HFFc6 (cell line): ENCODE measurements at places on chromosomes 1 and 21. TPM values are rescaled to one million over a fixed set of nuclear protein-coding genes. Genes with fewer than 3 reads are reported as not detected.
A peak's percentile ranks its signal among the peaks of the same experiment; 100 is the strongest.

KCNE2 gene
- not detected in 3 replicates for total RNA-seq

BTG2 gene
- total RNA-seq, result 12.6 to 18.5 TPM (median 14.2 TPM) in 3 replicates

SLC44A5 gene
- not detected in 3 replicates for total RNA-seq

BGLAP gene
- 0.29 to 0.62 TPM (median 0.53 TPM) in 3 replicates for total RNA-seq

- no peak for DNase-seq
Observed at GRCh38 chr1:145879775-145880174, 5.9 kb downstream of the ANKRD35 start.

- DNase-seq, result no peak
Observed at GRCh38 chr1:91160363-91161075, 138.7 kb upstream of the ZNF644 start.

- DNase-seq, result no peak
Observed at GRCh38 chr1:93541045-93541444, 93.1 kb downstream of the FNBP1L start.

GRCh38 chr1:1430992-1431844 lies 4.3 kb upstream of the VWA1 start:
- no peak for DNase-seq

DNA sequence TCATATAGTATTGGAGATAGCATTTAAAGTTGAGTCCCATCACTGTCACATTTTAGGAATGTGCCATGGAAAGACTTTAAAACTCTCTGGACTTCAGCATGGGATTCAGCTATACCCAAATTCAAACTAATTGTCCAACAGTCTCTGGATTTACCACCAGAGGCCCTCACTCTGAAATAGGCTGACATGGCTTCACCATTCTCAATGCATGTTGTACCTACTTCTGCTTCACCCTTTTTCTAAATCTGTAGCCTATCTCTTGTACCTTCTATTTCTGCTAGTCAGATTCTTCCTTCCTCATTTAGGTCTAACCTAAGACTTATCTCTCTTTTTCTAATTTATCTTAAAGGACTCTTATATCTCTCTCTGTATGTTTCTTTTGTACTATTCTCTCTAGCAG lies 512.7 kb upstream of the ZRANB2 start:
- peak; percentile 4 for DNase-seq

DNA sequence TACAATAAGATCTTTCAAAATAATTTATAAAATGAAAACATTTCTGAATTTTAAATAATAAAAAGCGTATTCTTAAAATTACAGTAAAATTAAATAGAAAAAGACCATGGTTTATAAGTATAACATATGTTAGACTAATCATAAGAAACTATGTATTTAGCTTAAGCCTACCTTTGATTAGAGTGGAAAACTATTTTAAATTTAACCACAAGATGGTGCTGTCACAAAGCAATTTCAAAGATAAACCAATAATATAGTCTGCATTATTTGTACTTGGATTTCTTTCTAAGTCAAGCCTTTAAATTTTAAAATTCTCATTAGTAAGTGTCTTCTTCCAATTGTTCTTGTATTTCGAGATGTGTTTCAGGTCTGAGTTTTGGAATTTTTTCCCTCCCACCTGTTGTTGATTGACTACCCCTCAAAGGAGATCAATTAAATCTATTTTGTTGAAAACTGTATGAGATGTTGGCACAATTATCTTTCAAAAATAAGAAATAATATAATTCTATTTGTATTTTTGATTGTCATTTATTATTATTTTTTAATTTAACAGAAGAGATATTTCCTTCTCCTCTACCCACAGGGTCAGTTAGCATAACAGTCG lies 459.8 kb downstream of the KCNT2 start:
- peak; percentile 47 for DNase-seq

- DNase-seq, result no peak
Observed at GRCh38 chr21:32481875-32482408, 69.4 kb downstream of the EVA1C start.

- DNase-seq, result peak; percentile 98
Observed at GRCh38 chr1:234612352-234613127, 2.6 kb upstream of the IRF2BP2 start.

DNA sequence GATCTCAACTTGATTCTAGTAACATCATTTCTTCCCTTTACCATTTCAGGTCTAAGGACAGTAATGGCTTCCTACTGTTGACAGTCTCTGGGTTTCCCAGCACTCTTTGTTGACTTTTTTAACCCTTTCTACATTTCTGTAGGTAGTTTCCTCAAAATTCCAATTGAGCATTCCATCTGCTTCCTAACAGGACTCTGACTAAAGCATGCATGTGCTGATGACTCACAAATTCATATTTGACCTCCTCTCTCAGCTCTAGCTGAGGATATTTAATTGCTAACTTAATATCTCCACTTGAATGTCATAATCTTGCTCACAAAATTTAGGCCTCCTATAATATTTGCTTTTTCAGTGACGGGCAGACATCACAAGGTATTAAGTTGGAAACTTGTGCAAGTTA lies 93.3 kb upstream of the ZNHIT6 start:
- DNase-seq, result no peak

DNA sequence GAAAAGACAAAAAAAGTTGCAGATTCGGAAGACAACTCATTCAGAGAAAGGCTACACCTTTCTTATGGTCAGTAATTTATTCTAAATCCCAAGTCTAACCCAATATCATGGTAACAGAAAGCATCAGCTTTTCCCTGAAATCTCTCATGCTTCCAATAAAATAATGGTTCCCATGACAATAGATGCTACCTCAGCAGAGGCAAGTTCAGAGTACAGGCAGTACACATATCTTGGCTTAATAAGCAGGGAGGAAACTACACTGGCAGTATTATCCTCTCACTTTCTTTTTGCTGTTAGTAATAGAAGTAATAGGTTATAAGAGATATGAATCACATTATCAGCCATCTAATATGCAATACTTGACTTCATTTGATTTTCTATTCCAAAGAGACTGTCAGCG lies 137.1 kb downstream of the DPYD start:
- DNase-seq, result no peak

- no peak for DNase-seq
Observed at GRCh38 chr1:54683453-54683852, 32.2 kb upstream of the TTC4 start.

- DNase-seq, result no peak
Observed at GRCh38 chr1:59110271-59110670, 186.6 kb upstream of the FGGY start.

DNA sequence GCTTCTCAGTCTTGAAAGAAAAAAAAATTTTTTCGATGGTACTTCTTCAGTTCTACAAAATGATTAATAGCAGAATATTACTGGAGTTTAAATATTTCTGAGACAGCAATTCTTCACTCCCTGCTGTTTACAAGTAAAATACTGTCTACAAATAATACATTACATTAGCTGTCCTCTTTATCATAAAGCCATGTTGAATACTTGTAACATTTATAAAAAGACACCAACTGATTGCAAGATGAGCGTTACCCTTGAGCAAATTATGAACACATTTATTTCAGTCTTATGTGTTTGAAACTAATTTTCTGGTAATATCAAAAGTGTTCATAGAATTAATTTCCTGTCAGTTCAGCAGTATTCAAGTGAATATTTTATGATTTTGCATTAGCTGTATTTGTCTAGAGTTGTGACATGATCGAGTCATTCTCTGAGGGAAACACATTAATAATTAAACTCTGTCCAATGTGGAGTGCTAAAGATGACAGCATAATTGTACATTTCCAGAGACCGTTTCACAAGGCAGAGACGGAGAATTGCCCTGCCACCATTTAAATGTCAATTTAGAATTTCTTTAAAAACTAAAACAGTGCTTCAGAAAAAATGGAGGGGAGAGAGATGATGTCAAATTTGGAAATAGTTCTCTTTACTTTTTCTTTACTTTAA lies 1359.0 kb upstream of the ADGRL4 start:
- no peak for DNase-seq

DNA sequence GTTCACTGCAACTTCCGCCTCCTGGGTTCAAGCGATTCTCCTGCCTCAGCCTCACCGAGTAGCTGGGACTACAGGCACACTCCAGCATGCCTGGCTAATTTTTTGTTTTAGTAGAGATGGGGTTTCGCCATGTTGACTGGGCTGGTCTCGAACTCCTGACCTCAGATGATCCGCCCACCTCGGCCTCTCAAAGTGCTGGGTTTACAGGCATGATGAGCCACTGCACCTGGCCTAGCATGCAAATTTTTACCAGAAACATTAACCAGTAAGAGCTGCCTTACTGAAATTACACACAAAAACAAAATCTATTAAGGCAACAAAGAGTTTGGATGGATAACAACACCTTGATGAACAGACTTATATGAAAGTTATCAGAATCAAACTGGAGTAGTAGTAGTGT lies 12.1 kb downstream of the ZZZ3 start:
- DNase-seq, result no peak

DNA sequence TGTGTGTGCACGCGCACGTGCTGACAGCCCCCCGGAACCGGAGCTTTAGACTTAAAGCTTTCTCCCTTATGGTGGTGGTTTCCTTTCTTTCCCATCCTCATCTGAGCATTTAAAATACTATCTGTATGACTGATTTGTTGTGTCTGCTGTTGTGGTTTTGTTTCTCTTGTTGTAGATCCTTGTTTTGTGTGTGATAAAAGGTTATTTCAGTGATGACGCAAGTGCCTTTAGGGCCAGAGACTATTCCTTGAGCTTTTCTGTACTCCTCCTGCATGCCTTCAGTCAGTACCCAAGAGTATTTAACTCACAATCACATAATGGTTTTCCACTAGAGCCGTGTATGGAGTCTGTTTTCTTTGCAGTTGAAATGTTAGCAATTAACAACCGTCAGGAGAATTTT lies 45.4 kb downstream of the LCA5L start:
- no peak for DNase-seq

DNA sequence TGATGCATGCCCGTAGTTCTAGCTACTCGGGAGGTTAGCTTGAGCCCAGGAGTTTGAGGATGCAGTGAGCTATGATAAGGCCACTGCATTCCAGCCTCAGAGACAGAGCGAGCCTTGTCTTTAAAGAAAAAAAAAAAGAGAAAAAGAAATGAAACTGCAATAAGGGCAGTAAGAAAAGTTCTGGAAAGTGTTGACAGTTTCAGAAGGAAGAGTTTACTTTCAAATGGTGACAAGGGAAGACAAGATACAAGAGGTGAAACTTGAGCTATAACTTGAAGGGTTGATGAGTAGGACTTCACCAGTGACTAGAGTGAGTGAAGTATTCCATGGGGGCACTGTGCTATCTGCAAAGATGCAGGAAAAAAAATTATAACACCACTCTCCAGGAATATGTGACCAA lies 125.0 kb downstream of the AKT3 start:
- DNase-seq, result no peak

GRCh38 chr1:27397110-27397509 lies 4.7 kb downstream of the GPR3 start:
- no peak for DNase-seq

- no peak for DNase-seq
Observed at GRCh38 chr1:150749720-150750311, 15.8 kb downstream of the CTSS start.

- DNase-seq, result no peak
Observed at GRCh38 chr1:36160388-36160948, 4.5 kb downstream of the MAP7D1 start.

DNA sequence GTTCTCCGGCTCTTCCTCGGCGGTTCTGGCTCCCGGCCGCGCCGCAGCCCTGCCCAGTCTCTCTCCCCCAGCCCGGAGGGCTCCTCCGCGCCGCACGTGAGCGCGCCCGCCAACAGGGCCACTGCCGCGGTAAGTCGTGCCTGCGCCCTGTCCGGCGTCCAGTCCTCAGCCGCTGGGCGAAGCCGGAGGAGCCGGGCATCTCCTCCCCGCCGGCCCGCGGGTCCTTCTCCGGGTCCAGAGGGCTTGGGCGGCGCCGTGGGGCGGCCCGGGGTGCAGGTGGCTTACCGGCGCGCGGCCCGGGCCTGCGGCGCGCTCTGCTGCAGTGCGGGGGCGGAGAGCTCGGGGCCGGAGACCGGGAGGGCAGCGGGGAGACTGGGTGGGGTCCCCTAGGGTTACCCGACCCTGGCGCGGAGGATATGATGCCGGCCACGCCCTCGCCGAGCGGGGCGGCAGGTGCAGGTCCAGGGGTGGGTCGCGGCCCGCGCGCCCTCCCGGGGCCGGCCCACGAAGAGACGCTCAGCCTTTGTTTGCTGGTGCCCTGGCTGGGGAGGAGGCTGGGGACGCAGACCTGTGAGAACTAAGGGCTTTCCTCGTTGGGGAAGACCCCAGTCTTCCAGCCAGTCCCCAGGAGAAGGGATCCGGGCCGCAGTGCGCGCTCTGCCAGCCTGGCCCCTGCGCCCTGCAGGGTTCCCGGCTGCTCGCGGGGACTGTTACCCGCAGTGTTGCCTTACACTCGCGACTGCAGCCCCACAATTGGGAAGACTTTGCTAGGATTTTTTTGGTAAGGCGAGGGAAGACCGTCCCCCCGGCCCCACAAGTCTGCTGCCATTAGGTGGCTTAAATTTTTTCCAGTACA lies at the start of gene DOP1B:
Gene DOP1B (plus strand): TSS at position 10 of the 856 bp plus-strand sequence. CDS start 7,910 bp downstream, outside the sequence.
- no peak for DNase-seq

DNA sequence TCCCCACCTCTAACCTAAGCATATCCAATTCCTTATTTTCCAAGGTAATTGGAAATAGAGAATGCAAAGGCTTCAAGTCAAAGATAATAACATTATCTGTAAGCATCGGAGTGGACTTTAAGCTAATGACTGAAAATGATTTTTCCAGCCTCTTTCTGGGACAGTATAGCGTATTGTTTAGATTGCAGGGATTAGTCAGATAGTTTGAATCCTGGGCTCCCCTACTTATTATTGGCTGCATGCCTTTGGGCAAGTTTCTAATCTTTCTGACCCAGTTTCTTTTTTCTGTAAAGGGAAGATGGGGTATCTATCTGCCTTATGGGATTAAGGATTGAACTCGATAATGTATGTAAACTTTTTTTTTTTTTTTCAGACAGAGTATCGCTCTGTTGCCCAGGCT lies 1.5 kb upstream of the CDC20 start:
- no peak for DNase-seq

DNA sequence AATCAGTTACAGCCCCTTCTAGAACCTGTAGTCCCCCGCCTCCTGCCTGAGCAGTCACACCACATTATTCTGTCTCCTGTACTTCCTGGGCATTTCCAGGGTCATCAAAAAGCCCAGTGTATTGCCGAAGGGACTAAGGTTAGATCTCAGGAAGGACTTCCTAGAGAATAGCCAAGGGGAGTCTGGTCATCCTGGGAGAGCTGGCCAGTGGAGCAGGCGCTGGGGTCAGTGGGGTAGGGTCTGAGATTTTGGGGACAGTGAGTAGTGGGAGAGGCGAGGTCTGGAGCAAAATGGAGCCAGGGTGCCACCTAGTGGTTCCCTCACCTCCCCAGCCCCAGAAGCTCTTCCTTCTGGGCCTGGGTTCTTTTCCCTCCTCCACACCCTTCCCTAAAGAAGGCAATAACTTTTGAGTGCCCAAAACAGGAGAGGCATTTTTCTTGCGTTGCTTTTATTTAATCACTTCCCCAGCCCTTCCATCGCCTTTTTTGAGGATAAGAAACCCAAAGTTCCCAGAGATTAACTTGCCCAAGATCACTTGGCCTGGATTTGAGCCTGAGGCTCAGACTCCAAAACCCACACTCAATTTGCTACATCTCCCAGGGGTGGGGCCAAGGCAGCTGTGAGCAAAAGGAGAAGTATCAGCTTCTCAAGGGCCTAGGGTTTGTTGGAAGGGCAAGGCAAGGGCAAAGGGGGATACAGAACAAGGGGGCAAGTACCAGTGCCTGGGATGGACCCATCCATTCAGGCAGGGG lies 7.3 kb upstream of the PMVK start:
- no peak for DNase-seq
